Stimulated activated CD4-positive, alpha-beta T cell treated with anti-CD3 and anti-CD28 coated beads, Interleukin-1b, Interleukin-23, amount 100 ng/mL, for 24 hours (primary cell): ENCODE measurements at places on chromosomes 1 and 21.

- no peak for DNase-seq
Observed at GRCh38 chr1:180230416-180230790, 339 bp downstream of the LHX4 start.

GRCh38 chr1:165367375-165367993, 11.0 kb upstream of the LMX1A start:
- peak; percentile 50 for DNase-seq

DNA sequence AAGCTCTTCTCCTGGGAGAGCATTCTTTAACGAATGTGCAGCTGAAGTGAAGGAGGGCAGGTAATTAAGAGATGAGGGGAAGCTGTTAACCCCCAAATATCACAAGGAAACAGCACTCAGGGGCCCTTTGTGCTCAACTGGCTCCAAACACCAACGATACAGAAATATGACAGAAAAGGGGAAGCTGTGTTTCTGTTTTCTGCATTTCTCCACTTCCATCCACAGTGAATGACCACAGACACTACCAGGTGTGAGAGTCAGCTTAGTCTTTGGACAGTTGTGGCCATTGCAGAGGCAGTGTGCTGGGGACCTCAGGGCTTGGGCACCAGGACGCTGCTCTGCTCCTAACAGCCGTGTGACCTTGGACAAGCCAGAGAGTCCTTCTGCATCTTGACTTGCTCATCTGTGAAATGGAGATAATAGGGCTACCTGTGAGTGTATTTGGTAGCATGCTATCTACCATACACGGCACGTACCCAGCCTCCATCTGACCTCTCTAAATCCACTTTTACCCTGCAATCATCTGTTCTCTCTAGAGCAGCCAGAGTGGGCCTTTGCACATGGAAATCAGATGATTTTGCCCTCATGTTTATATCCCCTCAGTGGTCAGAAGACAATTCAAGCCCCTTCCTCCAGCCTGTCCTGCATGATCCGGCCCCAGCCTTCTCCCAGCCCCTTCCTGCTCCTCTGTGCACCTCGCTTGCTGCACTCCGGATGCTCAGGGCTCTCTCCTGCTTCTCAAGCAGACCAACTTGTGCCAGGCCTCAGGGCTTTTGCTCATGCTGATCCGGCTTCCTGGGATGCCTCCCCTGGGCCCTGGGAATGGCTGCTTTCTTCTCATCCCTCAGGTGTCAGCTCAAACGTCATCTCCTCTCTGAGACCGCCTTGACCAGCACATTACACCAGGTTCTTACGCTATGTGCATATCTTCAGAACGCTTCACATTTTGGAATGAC, 4.7 kb upstream of the TINAGL1 start:
- DNase-seq: no peak

- no peak for DNase-seq
Observed at GRCh38 chr1:232834066-232834465, 28.9 kb downstream of the MAP10 start.

GRCh38 chr21:26118938-26119540, 51.5 kb downstream of the APP start:
- no peak for DNase-seq

- DNase-seq: no peak
Observed at GRCh38 chr1:206102292-206102936, 14.8 kb downstream of the AVPR1B start.

GRCh38 chr1:186984959-186985358, 156.2 kb downstream of the PLA2G4A start:
- no peak for DNase-seq

DNA sequence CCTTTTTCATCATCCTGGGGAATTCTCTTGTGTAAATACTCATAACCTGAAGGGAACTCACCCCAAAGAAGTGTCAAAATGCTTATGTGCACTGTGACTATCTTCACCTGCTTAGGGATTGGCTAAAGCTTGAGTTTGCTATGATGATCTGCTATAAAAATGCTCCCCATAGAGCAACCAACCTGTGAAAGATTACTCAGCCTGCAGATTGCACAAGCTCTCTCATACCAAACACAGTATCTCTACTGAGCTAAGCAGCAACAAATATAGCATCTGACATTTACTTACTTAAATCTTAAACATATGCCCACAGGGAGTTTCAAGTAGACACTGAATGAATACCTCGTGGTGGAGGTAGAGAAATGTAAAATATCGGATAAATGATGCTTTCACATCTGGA, 725.8 kb downstream of the MRPL39 start:
- DNase-seq: no peak

- DNase-seq: no peak
Observed at GRCh38 chr1:230270559-230271281, 155.4 kb downstream of the PGBD5 start.

DNA sequence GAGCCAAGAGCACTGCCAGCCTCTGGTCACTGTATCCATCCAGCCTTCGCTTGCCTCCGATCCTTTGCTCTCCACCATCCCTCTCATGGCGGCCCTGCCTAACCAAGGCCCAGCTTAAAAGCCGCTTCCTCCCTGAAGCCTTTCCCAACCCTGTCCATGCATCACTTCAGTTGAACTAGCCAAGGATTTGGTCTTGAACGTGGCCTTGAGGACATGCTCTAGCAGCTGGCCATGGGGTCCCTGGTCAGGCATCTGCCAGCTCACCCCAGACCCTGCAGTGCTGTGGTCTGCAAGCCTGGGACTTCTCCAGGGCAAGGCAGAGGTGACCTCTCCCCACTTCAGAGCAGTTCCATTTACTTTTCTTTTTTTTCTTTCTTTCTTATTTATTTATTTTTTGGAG, 5.1 kb upstream of the SYTL1 start:
- DNase-seq: no peak

GRCh38 chr1:41791667-41792484, 126.8 kb downstream of the HIVEP3 start:
- no peak for DNase-seq

DNA sequence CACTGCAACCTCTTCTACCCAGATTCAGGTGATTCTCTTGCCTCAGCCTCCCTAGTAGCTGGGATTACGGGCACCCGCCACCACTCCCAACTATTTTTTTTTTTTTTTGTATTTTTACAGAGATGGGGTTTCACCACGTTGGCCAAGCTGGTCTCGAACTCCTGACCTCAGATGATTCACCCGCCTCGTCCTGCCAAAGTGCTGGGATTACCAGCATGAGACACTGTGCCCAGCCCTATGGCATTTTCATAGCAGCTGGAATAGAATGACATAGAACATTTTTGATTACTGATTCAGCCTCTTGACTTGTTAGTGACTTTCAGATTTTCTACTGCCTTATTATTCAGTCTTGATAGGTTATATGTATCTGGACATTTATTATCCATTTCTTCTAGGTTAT, 1046.2 kb downstream of the AMY1C start:
- no peak for DNase-seq

- no peak for DNase-seq
Observed at GRCh38 chr1:19347533-19348172, 35.5 kb downstream of the SLC66A1 start.

DNA sequence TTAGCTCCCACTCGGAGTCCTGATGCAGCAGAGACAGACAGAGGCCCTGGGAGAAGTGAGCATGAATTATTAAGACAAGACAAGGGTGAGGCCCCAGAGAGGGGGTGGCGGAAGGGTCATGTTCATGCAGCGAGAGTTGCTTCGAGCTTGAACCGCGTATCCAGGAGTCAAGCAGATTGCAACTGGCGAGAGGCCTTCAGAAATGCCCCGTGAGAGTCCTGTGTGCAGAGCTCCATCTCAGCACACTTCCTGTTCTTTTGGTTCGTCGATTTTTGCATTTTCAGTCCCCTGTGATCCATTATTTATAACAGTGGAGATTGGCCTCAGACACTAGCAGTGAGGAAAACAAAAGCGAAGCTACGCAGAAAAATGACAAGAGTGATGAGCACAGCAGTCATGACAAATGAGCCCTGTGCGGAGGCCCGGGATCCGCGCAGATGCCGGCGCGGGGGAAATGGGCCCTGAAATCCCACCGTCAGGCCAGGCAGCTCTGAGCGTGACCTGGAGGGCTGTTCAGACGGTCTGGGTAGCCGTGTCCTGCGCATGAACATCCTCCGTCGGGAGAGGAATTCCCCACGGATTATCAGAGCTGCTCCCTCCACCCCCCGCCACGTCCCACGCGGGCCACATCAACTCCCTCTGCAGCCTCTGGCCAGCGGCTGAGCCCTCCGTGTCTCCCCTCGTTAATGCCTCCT, 15.0 kb downstream of the PDE9A start:
- DNase-seq: no peak

- DNase-seq: no peak
Observed at GRCh38 chr1:170840371-170840770, 95.0 kb upstream of the MROH9 start.

GRCh38 chr1:194830387-194830786, 1644.0 kb upstream of the B3GALT2 start:
- DNase-seq: no peak

GRCh38 chr1:21668951-21669257, 253 bp downstream of the RAP1GAP start:
- no peak for DNase-seq

DNA sequence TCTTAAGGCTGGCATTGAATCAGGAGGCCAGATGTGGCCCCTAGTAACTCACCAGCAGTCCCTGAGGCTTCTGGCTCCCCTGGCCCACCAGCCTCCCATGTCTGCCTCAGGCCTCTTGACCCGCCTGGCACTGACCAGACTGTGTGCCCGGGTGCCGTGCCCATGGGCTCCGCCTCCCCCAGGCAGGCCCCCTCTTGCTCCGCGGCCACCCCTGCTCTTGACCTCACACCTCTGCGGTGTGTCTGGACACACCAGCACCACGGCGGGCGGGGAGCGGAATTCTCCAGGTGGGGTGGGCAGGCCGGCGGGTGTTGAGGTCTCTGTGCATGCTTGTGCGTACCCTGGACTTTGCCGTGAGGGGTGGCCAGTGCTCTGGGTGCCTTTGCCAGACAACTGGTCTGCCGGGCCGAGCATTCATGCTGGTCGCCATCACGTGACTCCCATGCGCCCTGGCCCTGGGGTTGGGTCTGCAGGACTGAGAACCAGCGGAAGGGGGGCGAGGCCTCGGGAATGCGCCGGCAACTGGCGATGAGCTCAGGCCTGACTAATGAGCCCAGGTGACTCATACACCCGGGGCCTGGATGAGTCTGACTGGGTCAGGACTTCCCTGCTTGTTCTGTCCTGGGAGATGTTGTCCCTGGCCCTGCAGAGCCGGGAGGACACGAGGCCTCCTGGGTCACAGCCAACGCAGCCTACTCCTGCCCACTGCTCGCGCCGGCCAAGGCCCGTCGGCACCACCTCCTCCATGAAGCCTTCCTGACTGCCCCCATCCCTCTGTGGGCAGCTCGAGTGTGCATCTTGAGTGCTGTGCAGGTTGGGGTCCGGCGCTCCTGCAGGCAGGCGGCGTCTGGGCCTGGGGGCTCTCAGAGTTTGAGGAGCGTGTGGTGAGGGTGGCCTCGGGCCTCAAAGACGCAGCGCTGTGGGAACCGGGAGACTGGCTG, 22.6 kb downstream of the COL18A1 start:
- DNase-seq: no peak

DNA sequence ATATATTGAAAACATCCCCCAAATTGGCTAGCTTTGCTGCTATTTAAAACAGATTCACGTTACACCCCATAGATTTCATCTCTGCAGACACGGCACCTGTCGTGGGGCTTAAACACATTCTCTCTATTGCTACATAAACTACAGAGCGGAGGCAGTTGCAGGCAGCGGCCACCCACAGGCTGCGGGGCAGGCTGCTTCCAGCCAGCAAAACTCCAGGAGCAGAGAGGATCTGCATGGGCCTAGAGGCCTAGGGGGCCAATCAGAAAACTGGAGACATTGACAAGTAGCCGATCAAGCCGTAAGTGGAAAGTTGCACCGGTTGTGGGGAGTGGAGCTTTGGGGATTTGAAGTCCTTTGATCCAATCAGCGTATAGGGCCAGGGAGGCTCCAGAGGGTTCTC, 129.0 kb upstream of the KLHDC7A start:
- no peak for DNase-seq

GRCh38 chr1:54800899-54801759, at the start of gene TTC22:
Gene TTC22, minus strand, starts transcription at chr1:54801323. Its CDS starts 160 bp downstream, at chr1:54801163.
- peak; percentile 27 for DNase-seq

- no peak for DNase-seq
Observed at GRCh38 chr1:9612871-9613624, 24.3 kb downstream of the TMEM201 start.

DNA sequence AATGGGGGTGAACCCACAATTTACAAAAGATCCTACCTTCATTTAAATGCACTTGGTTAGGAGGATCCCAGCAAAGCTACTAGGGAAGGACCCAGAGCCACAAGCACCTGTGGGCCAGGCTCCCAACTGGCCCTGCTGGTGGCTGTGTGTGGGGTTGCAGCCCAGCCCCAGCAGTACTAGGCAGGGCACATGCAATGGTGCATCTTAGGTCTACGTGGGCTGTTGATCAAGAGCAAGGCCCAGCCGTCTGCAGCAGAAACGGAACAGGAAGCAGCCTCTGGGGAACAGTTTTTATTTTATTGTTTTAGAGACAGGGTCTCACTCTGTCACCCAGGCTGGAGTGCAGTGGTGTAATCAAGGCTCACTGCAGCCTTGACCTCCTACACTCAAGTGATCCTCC, 134.1 kb upstream of the RAB4A start:
- no peak for DNase-seq

DNA sequence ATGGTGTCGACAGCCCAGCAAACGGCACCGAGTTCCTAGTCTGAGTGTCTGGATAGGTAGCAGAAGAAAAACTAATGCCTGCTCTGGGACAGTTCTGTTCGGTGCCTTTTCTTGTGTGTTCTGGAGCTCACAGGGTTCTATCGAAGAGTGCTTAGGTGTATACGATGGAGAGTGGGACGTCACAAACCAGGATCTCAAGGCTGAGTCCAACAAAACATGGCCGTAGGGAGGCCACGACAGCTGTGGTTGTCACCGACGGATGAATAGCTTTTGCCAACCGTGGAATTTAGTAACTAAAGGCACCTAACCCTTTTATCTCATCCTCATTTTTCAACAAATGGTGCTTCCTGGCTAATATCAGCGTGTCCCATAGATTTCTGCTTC, 635 bp upstream of the SYNJ1 start:
- DNase-seq: no peak

- DNase-seq: no peak
Observed at GRCh38 chr1:155379631-155380090, 59.0 kb downstream of the RUSC1 start.

- no peak for DNase-seq
Observed at GRCh38 chr21:15852146-15852545, 122.4 kb downstream of the USP25 start.

- DNase-seq: no peak
Observed at GRCh38 chr21:34701726-34702125, 32.9 kb downstream of the CLIC6 start.

DNA sequence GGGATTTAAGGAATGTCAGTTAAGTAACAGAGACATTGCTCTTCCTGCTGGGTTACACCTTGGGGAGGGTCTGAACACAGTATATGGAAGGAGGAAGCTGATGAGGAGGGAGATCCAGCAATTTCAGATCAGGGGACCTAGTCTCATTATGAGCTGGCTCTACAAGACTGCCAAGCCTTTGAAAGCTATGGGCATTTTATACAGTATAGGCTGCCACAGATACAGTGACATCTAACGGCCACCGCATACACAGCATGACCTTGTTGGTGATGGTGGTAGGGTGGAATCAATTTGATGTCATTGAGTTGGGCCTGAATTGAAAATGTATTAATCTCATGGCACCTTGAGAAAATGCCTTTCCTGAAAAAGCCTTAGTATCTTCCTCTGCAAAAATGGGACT, 22.6 kb upstream of the ZP4 start:
- DNase-seq: no peak

GRCh38 chr1:15277447-15277838, 30.4 kb downstream of the FHAD1 start:
- DNase-seq: no peak
